Activated T-cell treated with anti-CD3 and anti-CD28 coated beads for 24 hours (primary cell): ENCODE measurements at places on chromosomes 7 and 10.

GRCh38 chr10:85645053-85645452 is 721.5 kb downstream of the GRID1 start:
- no peak for DNase-seq

DNA sequence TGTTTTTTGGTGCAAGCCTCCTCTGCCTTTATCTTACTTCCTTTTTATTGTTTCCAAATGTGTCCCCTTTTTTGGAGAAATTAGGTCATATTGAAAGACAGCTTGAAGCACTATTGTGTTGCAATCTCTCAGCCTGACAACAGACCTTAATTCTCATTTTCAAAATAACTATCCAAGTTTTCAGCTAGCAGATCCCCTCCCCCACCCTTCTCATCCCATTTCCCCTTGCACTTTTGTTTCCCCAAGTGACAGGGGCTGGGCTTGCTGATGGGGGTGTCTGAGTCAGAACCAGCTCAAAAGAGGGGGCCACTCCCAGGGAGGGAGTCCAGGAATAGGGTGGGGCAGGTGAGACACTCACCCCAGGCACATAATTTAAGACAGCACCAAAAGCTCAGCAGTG is 75.3 kb downstream of the MKI67 start:
- no peak for DNase-seq

DNA sequence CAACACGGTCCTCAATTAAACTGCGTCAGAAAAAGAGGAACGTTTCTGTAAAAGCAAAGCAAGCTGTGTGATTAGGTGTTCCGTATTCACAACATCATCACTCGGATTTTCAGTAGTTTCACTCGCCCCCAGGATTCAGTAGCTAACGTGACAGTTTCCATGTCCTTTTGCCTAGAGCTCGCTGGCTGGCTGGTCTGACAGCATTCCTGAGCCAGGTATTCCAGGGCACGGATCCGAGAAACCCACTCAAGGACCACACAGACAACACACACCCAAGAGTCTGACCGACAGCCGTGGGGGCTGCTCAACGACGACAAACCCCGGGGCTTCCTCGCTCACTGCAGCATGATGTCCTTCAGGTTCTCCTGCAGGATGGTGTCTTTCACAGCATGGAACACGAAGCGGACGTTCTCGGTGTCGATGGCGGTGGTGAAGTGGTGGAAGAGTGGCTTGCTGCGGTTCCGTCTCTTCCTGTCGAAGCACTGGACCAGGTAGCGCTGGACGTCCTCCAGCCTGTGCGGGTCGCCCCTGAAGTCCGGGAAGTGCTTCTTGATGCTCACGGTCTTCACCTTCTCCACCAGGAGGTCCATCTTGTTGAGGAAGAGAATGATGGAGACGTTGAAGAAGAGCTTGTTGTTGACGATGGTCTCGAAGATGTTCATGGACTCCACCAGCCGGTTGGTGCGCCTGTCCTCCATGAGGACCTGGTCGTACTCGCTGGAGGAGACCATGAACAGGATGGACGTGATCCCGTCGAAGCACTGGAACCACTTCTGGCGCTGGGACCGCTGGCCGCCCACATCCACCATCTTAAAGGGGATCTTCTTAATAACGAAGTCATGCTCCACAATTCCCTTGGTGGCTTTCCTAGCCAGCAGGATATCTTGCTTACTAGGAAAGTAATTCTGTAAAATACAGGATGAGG is 43.1 kb downstream of the AMZ1 start:
- no peak for DNase-seq

GRCh38 chr10:75493464-75493863 is 62.0 kb downstream of the LRMDA start:
- DNase-seq, result no peak

- DNase-seq, result no peak
Observed at GRCh38 chr10:21100190-21100589, 203.1 kb upstream of the NEBL start.

GRCh38 chr10:2856598-2856997 is 210.8 kb upstream of the PFKP start:
- DNase-seq, result no peak

DNA sequence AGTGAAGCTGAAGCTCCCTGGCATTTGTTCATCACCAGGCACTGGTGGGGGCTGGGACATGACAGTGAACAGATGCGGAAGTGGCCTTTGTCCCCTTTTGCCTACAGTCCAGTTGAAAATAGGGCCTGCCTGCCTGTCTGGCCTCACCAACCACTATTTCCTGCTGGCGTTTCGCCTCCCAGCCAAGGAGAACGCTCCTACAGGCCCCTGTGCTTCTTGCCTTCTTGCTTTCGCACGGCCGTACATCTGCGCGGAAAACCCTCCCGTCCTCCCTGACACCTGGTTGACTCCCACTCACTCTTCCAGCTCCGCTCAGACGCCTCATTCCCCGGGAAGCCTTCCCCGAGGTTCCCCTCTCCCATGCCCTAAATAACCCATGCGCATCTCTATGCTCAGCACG is 317.3 kb downstream of the PRPF18 start:
- DNase-seq, result no peak

DNA sequence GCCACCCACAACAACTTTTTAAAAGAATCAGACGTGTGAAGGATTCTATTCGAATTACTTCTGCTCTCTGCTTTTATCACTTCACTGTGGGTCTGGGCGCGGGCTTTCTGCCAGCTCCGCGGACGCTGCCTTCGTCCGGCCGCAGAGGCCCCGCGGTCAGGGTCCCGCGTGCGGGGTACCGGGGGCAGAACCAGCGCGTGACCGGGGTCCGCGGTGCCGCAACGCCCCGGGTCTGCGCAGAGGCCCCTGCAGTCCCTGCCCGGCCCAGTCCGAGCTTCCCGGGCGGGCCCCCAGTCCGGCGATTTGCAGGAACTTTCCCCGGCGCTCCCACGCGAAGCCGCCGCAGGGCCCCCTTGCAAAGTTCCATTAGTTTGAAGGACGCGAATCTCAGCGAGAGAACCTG is 461 bp upstream of the HTRA1 start:
- no peak for DNase-seq

GRCh38 chr10:118278649-118279048 is 63.5 kb downstream of the FAM204A start:
- DNase-seq, result no peak

DNA sequence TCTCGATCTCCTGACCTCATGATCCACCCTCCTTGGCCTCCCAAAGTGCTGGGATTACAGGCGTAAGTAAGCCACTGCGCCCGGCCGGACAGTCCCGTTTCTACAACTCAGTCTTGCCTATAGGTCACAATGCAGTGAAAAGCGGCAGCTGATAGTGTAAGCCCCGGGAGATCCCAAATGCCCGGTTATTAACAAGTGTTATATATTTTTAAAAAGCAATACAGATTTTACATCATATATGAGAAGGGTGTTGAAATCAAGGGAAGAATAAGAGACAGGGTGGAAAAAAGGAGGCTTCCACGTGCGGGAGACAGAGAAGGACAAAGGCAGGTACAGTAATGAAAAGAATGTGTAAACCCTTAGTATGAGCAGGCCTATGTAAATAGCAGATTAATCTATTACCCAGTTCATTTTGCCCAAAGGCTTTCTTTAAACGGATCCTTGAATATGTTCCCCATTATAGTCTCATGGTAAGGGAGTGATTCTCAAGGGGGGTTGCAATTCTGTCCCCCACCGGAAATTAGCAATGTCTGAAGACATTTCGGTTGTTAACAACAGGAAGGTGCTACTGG is 170.8 kb downstream of the PDE1C start:
- DNase-seq, result no peak

- no peak for DNase-seq
Observed at GRCh38 chr7:101169110-101169837, 3.9 kb upstream of the VGF start.

- no peak for DNase-seq
Observed at GRCh38 chr7:106400923-106401322, 116.1 kb upstream of the NAMPT start.

DNA sequence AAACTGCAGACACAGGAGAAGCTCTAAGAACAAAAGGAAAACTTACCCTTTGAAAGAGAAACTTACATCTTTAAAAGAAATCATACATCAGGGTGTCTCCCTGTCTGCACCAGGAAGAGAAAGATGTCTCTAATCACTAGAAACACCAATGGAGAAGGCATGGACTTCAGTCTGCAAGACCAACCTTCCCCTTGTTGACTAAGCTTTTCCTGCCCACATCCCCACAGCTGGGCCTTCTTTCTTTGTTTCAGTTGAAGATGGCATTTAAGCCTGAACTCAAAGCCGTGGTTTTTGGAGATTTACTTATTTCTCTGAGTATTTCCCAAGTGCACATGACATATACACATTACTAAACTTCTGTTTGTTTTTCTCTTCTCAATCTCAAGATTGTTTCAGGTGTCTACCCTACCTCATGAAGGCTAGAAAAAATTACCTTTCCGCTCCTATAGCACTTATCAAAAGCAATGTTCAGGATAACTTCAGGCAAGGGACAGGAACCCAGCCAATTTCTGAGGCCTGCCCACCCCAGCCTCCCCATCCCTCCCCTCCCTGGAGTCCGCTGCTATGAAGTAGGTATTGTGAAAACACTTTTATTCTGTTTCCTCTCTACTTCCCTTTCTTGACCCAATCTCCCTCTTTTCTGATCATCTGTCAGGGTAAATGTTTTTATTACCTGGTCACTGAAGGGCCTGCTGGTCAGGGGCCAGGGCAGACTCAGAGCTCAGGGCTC is 2.8 kb upstream of the SLC29A3 start:
- no peak for DNase-seq

GRCh38 chr7:121530227-121531174 is 134.4 kb upstream of the FAM3C start:
- peak; percentile 48 for DNase-seq

- DNase-seq, result no peak
Observed at GRCh38 chr10:46323176-46323575, 36.4 kb downstream of the ANTXRL start.

DNA sequence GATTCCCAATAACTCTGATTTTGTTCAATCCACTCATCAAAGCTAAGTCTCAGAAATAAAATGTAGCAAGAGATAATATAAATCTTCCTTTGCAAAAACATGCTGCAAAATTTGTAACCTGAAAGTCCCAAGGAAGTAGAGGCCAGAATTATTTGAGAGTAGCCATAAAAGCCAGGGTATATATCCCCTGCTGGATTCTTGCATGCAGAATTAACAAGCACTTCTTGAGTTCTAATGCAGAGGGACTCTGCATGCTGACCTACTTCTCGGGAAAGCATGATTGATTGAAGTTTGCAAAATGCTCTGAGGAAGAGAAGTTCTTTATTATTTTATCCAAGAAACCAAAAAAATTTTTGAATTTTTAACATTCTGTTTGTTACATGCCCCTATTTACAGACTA is 121.6 kb downstream of the THSD7A start:
- DNase-seq, result no peak

DNA sequence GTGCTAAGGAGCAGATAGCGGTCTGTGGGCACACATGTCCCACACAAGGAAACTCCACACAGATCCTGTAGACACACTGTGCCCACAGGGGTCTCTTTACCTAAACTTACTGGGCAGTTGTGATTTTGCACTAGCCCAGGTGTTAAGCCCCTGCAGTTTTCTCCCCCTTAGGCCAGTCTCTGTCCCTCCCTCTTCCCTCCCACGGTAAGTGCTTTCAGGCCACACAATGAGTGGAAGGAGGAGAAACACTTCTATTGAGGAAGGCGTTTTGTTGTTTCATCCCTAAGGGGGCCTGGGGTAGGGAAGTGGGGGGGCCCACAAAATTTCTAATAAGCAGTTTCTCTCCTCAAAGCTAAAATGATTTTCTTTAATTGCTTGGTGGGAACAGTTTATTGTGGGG is 51.4 kb downstream of the FBXW4 start:
- DNase-seq, result no peak

DNA sequence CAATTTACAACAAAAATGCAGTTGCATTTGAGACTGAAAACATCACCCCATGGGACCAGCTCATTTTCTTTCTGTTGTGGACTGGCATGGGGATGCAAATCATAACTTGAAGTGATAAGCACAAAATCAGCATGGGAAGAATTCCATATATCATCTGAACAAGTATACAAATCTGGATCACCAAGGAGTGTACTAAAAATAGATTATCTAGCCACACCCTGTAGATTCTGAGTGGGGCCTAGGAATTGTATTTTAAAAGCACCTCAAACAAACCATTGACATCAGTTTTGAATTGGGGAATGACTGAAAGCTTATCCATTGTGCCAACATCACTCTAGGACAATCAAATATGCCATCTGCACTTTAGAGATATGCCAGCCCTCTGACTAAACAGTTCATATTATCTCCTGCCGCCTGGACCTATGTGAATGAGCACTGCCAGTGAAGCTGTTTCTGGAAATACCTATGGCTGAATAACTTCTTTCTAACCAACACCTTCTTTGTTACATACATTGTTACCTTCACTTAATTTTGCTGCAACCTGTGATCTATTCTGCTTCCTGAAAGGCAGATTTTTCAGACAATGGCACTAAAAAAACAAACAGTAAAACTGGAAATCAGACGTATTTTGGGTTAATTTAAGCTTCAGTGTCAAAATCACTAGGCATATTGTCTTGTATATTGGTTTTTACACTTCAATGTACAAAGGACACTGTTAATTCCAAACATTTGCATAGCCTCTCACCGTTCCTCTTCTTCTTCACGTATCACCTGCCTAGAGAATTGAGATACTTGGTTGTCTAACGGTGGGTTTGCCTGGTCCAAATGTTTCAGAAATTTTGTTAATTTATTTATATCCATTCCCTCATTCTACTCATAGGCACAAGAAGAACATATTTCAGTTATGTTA is 42.4 kb upstream of the HGF start:
- no peak for DNase-seq

- DNase-seq, result no peak
Observed at GRCh38 chr10:50850578-50851230, 34.7 kb downstream of the A1CF start.
